ENCODE measurements at places on chromosomes 1 and 21.

GRCh38 chr1:912740-913301 lies 10.9 kb upstream of the SAMD11 start:
- peak; percentile 71 for DNase-seq
- H3K27ac ChIP-seq: no peak overlapping the region
- H3K36me3 ChIP-seq: no peaks in the 10 kb centered on the region
- H3K4me3 ChIP-seq: no peak overlapping the region

GRCh38 chr1:99546432-99547416 lies 99.2 kb upstream of the PALMD start:
- H3K36me3 ChIP-seq: no peaks in the 10 kb centered on the region
- H3K27me3 ChIP-seq: no peaks in the 10 kb centered on the region
- H3K4me3 ChIP-seq: no peak overlapping the region

- H3K27me3 ChIP-seq: no peaks in the 10 kb centered on the region
- H3K4me1 ChIP-seq: no peaks in the 10 kb centered on the region
- H3K36me3 ChIP-seq: no peaks in the 10 kb centered on the region
- H3K4me3 ChIP-seq: no peak overlapping the region
These were observed 177.3 kb downstream of the ZSCAN20 start for GRCh38 chr1:33649759-33650158.

- no peaks in the 10 kb centered on the region for H3K27me3 ChIP-seq
- H3K36me3 ChIP-seq: no peaks in the 10 kb centered on the region
- no peaks in the 10 kb centered on the region for H3K4me1 ChIP-seq
- H3K4me3 ChIP-seq: no peak overlapping the region
- no peak for DNase-seq
These were observed 481.3 kb downstream of the CAMTA1 start for GRCh38 chr1:7266561-7266960.

- no peaks in the 10 kb centered on the region for H3K4me1 ChIP-seq
- H3K27me3 ChIP-seq: no peaks in the 10 kb centered on the region
- H3K4me3 ChIP-seq: no peak overlapping the region
- DNase-seq: no peak
- H3K36me3 ChIP-seq: no peaks in the 10 kb centered on the region
These were observed 12.4 kb upstream of the TCHH start for GRCh38 chr1:152127673-152128072.

- no peak for DNase-seq
- H3K27me3 ChIP-seq: no peaks in the 10 kb centered on the region
- no peak overlapping the region for H3K4me3 ChIP-seq
- H3K27ac ChIP-seq: no peak overlapping the region
- no peaks in the 10 kb centered on the region for H3K4me1 ChIP-seq
- no peaks in the 10 kb centered on the region for H3K36me3 ChIP-seq
These were observed 104.9 kb downstream of the EVI5 start for GRCh38 chr1:92679980-92680379.

- H3K27me3 ChIP-seq: no peaks in the 10 kb centered on the region
- no peak overlapping the region for H3K4me3 ChIP-seq
- H3K36me3 ChIP-seq: no peaks in the 10 kb centered on the region
- DNase-seq: no peak
- no peak overlapping the region for H3K27ac ChIP-seq
These were observed 300.4 kb upstream of the RUNX1 start for GRCh38 chr21:35349376-35350080.

GRCh38 chr1:55473661-55474060 lies 258.5 kb upstream of the USP24 start:
- no peak overlapping the region for H3K27ac ChIP-seq
- no peaks in the 10 kb centered on the region for H3K27me3 ChIP-seq
- H3K4me1 ChIP-seq: no peaks in the 10 kb centered on the region

DNA sequence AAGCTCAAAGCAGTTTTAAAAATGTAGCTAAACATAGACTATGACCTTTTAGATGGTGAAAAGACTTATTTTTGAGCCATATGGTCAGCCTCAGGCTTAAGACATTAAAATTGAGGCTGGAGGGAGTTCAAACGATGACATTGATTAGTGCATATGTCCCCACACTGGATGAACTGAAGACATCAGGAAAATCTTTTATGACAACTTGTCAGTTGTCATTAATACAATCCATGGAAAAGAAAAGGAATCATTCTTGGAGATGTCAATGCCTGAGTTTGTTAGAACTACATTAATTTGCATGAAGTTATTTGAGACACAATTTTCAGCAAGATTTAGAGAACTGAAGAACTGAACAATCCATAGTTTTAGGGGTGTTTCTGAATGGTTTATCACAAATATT lies 349.9 kb downstream of the COL11A1 start:
- H3K27ac ChIP-seq: no peak overlapping the region
- H3K4me3 ChIP-seq: no peak overlapping the region
- no peaks in the 10 kb centered on the region for H3K36me3 ChIP-seq
- no peaks in the 10 kb centered on the region for H3K27me3 ChIP-seq
- no peak for DNase-seq

DNA sequence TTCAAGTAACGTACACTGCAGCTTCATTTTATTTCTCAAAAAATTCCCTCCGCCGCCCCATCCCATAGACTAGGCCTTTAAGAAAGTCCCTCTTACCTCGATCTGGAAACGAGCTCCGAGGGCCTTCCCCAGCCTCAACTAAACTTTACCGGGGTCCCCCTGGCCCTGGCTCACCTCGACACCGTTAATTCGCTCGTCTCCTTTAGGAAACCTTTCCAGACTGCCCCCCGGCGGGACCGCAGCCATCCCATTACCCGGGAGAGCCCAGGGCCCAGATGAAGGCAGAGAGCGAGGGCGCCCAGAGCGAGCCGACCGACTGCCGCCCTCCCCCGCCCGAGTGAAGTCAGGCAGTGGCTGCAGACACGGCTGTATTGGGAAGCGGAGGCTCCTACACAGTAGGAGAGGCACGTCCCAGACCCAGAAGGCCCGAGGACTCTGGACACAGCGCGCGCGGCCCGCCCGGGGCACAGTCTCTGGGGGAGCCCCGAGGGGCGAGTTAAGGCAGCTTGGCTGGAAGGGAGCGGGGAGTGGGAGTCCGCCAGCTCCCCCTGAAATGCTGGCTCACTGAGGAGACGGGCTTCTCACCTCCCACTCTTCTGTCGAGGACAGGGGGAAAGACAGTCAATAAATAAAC lies 14.6 kb downstream of the SEMA6C start:
- no peaks in the 10 kb centered on the region for H3K4me1 ChIP-seq
- no peaks in the 10 kb centered on the region for H3K27me3 ChIP-seq
- H3K27ac ChIP-seq: no peak overlapping the region

- H3K4me3 ChIP-seq: peak overlapping the region; percentile 93
- H3K27ac ChIP-seq: no peak overlapping the region
- no peak for DNase-seq
- no peaks in the 10 kb centered on the region for H3K4me1 ChIP-seq
- H3K36me3 ChIP-seq: no peaks in the 10 kb centered on the region
- no peaks in the 10 kb centered on the region for H3K27me3 ChIP-seq
These were observed 1.9 kb downstream of the WLS start for GRCh38 chr1:68230484-68230802.

DNA sequence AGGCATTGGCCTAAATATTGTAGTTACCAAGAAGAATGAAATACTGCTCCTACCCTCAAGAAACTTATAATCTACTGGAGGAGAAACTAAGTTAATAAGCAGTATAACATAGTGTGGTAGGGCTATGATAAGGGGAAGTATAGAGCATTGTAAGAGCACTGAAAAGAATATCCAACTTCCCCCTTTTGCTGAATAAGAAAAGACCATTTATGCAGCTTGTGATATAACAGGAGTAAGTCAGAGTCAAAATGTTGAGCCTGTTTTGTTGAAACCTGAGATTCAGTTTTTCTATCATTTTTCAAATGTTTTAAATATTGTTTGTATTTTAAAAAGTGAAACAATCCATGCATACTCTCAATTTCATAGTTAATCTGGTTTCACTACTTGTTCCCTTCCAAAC lies 48.3 kb upstream of the FCRL4 start:
- H3K4me1 ChIP-seq: no peaks in the 10 kb centered on the region
- H3K27ac ChIP-seq: no peak overlapping the region
- no peak for DNase-seq
- no peak overlapping the region for H3K4me3 ChIP-seq
- H3K36me3 ChIP-seq: no peaks in the 10 kb centered on the region
- no peaks in the 10 kb centered on the region for H3K27me3 ChIP-seq

DNA sequence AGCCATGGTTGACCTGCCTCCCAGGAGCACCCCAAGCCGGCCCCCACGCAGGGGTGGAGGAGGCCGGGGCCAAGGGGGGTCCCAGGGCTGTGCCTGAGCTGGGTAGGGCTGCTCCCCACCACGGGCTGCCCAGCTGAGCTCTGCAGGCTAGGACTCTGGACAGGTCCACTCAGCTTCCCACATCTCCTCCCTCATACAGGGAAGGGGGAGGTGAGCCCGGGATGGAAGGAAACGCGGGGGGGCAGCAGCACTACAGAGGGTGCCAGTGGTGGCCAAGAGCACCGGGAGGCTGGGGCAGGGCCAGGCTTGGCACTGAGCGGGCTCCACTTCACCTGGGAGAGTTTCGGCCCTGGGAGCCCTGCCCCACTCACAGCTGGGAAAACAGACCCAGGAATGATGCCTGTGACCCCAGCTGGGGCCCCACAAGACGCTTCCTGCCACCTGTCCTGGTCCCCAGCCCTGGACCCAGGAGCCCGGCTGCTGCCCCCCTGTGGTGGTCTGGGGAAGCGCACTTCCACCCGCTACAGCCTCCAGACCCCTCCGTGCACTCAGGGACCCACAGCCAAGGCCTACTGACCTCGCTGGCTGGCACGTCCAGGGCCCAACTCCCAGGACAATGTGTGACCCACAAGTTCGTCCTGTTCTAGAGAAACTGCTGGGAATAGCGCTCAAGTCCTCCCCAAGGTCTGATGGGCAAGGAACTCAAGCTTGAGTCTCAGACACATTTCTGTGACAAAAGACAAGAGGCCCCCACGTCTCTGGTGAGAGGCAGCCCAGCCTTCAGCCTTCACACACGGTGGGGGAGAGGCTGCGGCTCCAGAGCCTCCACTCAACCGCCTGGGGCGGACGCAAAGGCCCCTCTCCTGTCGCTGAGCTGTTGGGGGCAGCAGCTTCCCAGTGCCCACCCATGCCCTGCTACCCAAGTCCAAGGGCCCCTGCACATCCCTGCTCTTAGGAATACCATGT lies 3.0 kb downstream of the AURKAIP1 start:
- H3K4me3 ChIP-seq: no peak overlapping the region
- H3K36me3 ChIP-seq: no peaks in the 10 kb centered on the region
- H3K4me1 ChIP-seq: no peaks in the 10 kb centered on the region
- peak; percentile 77 for DNase-seq

- H3K27ac ChIP-seq: no peak overlapping the region
- no peak overlapping the region for H3K4me3 ChIP-seq
- no peaks in the 10 kb centered on the region for H3K27me3 ChIP-seq
- no peaks in the 10 kb centered on the region for H3K4me1 ChIP-seq
These were observed 44.0 kb upstream of the TARDBP start for GRCh38 chr1:10968411-10968826.

GRCh38 chr21:30104241-30104640 lies 62.4 kb downstream of the CLDN17 start:
- H3K27ac ChIP-seq: no peak overlapping the region
- H3K4me1 ChIP-seq: peaks cover 1% of the 10 kb centered on the region
- no peak for DNase-seq
- no peak overlapping the region for H3K4me3 ChIP-seq
- H3K36me3 ChIP-seq: no peaks in the 10 kb centered on the region

DNA sequence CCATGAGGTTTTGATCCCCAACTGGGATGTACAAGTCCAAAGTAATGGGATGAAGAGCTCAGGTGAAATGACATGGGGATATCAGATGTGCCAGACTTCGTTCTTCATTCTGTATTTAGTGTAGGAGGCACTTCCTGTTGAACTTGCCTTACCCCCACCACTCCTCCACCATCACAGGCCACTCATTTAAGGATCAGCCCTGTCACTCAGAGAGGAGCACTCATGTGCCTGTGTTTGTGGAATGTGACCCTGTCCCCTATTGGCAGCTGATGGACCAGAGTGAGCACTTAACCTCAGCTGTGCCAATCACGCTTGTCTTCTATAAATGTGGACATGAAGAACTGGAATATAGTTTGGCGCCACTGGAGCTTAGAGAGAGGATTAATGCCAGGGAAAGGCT lies 91.4 kb upstream of the CTTNBP2NL start:
- H3K4me1 ChIP-seq: no peaks in the 10 kb centered on the region
- H3K4me3 ChIP-seq: no peak overlapping the region
- no peaks in the 10 kb centered on the region for H3K36me3 ChIP-seq
- H3K27ac ChIP-seq: no peak overlapping the region
- H3K27me3 ChIP-seq: no peaks in the 10 kb centered on the region

DNA sequence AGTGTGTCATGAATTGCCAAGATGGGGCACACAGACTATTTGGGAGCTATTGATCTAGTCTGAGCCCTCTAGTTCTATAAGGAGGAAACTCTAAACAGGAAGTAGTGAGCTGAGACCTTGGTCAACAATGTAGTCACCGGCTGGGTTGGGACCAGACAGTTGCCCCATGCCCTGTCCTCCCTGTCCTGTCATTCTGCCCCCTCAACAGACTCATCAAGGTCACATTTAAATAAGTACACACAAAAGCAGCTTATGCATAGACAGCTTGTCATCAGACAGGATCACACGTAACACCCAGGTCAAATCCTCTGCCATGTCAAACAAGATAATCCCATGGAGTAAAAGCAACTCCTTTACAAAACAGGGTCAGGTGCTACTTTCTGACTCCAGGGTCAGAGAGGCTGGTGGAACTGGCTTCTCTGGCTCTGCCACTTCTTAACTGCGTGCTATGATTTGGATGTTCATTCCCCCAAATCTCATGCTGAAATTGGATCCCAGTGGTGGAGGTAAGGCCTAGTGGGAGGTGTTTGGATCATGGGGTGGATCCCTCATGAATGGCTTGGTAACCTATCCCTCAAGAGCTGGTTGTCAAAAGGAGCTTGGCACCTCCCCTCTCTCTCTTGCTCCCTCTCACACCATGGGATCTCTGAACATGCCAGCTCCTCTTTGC lies 128.9 kb downstream of the HIVEP3 start:
- no peaks in the 10 kb centered on the region for H3K27me3 ChIP-seq
- no peak for DNase-seq
- no peak overlapping the region for H3K27ac ChIP-seq
- no peak overlapping the region for H3K4me3 ChIP-seq
- H3K4me1 ChIP-seq: no peaks in the 10 kb centered on the region
- no peaks in the 10 kb centered on the region for H3K36me3 ChIP-seq

DNA sequence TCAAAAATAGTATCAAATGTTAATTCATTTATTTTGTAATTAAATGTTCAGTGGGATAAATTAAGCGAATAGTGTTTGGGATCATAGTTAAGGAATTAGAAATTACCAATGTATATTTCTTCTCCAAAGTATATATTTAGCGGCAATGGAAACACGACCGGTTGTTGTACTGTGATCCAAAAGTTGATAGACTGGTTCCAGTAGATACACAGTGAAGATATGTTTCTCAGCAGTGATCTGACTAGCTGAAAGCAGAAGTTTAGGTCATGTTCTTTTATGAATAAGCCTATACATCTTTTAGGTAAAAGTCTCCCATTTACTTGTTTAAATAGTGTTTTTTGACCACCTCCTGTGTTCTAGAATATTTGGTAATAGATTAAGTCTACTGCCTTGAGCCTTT lies 8.8 kb downstream of the USP16 start:
- no peaks in the 10 kb centered on the region for H3K4me1 ChIP-seq
- no peak overlapping the region for H3K4me3 ChIP-seq
- peaks cover 5% of the 10 kb centered on the region for H3K36me3 ChIP-seq
- no peak overlapping the region for H3K27ac ChIP-seq

Measured in aorta (tissue), 5 donors.